ENCODE measurements at places on chromosomes 12 and 14. TPM values are rescaled to one million over a fixed set of nuclear protein-coding genes. Genes with fewer than 3 reads are reported as not detected.

DNA sequence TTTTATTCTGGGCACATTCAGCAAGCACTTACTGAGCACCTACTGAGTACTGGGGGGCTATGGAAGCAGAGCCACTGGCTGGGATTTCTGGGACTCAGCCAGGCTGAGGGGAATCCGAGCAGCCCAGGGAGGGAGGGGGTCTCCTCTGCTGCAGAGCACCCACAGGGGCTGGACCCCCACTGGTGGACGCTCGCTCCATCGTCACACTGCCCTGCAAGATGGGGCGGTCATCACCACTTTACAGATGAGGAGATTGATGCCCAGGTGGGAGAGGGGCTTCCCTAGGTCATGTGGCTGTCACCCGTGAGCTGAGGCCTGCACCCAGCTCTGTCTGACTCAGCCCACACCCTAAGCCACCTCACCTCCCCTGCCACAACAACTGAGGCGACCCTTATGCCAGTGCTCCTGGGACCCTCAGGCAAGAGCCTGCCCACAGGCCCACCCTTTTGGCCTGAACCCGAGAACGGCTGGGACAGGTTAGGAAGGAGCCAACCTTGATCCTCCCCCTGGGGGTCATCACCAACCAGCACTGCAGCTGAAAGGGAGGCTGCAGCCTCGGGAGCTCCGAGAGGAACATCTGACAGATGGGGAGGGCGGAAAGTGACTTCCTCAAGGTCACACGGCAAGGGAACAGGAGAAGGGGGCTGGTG is 74.4 kb downstream of the SERPINA3 start:
- no peaks in the 10 kb centered on the region for H3K36me3 ChIP-seq
- H3K27ac ChIP-seq = no peak overlapping the region
- no peak overlapping the region for H3K4me3 ChIP-seq
- H3K4me1 ChIP-seq = no peaks in the 10 kb centered on the region
- peaks cover 17% of the 10 kb centered on the region for H3K27me3 ChIP-seq

GRCh38 chr12:28050606-28051005 is 78.1 kb upstream of the PTHLH start:
- peaks cover 9% of the 10 kb centered on the region for H3K27me3 ChIP-seq
- no peak overlapping the region for H3K27ac ChIP-seq
- H3K4me3 ChIP-seq = no peak overlapping the region
- no peaks in the 10 kb centered on the region for H3K36me3 ChIP-seq
- DNase-seq = no peak

DNA sequence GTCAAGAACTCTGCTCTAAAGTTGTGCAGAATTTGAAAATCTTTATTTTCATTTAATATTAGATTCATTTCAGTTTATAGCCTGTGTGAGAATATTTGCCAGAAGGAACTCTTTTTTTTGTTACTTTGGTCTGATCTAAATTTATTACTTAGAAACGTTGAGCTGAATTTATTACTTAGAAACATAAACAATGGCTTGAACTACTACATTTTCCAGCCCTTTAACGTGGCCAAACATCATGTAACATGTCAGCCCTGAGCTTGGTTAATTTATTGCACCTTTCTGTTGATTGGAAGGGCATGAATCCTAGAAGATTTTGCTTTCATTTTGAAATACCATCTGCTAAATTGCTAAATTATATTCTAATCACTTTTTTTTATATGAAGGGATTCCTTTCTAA is 241.4 kb downstream of the TMEM117 start:
- H3K36me3 ChIP-seq = no peaks in the 10 kb centered on the region
- DNase-seq = no peak
- no peaks in the 10 kb centered on the region for H3K4me1 ChIP-seq
- H3K27ac ChIP-seq = no peak overlapping the region
- H3K27me3 ChIP-seq = no peaks in the 10 kb centered on the region

- H3K36me3 ChIP-seq = peaks cover 2% of the 10 kb centered on the region
- H3K27ac ChIP-seq = peak within 1 kb of the TSS; percentile 55
- no peaks in the 10 kb centered on the region for H3K27me3 ChIP-seq
- H3K4me1 ChIP-seq = peaks cover 13% of the 10 kb centered on the region
Observed at GRCh38 chr14:103847451-103848174, at the start of gene PPP1R13B. PPP1R13B (minus strand) TSS chr14:103847575; CDS start chr14:103847307, 268 bp downstream.

MAP3K9 gene
- 8.0 TPM for total RNA-seq

GRCh38 chr14:101217080-101217463 is 313.6 kb upstream of the RTL1 start:
- peaks cover 1% of the 10 kb centered on the region for H3K27me3 ChIP-seq
- H3K27ac ChIP-seq = no peak overlapping the region
- H3K4me3 ChIP-seq = no peak overlapping the region
- H3K36me3 ChIP-seq = peaks cover 2% of the 10 kb centered on the region
- no peak for DNase-seq

GRCh38 chr14:32939254-32940065 is 781 bp downstream of the NPAS3 start:
- H3K36me3 ChIP-seq = no peaks in the 10 kb centered on the region
- H3K4me3 ChIP-seq = peak overlapping the region; percentile 64
- H3K27ac ChIP-seq = no peak overlapping the region
- H3K27me3 ChIP-seq = peaks cover 47% of the 10 kb centered on the region

POTEG gene
- not detected for total RNA-seq

DNA sequence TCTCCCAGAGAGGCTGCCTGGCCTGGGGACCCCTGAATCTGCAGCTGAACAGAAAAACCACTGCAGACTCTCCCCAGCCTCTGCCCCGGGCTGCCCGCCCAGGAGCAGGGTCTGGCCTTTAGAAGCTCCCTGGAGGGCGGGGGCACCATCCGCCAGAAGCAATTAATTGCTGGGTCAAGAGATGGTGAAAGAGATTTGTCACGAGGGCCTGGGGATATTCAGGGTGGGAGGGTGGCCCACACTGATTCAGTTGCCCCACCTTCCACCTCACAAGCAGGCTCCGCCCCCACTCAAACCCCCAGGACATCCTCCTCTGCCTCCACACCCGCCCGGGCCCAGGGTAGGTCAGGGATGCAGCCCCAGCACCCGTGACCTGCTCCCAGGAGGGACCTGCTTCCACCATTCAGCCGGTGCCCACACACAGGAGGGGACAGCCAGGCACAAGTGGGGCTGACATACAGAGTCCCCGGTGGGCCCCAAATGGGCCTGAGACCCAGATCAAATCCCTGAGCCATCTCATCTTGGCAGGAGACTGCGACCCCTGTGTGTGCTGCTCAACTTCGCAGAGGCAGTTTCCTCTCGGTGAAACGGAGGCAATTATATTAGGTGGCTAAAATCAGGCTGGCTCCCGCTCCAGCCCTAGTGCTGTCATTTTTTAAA is 23.0 kb downstream of the NCOR2 start:
- H3K4me1 ChIP-seq = peaks cover 66% of the 10 kb centered on the region
- H3K4me3 ChIP-seq = no peak overlapping the region

All from activated CD8-positive, alpha-beta T cell treated with anti-CD3 and anti-CD28 coated beads for 36 hours (primary cell).